ENCODE measurements at places on chromosomes 5 and 9.

GRCh38 chr5:7856855-7857254 lies 5.9 kb upstream of the CFAP90 start:
- DNase-seq: no peak

DNA sequence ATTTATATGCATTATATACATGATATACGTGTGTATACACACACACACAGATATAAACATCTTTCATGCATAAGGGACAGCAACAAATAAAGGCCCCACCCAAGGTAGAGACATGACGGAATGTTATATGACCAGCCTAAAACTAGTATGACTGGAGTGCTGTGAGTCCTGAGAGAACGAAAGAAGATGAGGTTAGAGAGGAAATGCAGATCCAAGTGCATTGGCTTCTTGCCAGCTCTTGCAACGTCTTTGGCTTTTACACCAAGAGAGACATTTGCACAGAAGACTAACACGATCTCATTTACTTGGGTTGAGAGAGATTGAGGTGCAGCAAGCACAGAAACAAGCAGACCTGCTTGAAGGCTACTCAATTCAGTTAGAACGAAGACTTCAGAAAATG lies 23.0 kb downstream of the CDH10 start:
- no peak for DNase-seq

- no peak for DNase-seq
These were observed 23.0 kb downstream of the FRRS1L start for GRCh38 chr9:109143881-109144562.

DNA sequence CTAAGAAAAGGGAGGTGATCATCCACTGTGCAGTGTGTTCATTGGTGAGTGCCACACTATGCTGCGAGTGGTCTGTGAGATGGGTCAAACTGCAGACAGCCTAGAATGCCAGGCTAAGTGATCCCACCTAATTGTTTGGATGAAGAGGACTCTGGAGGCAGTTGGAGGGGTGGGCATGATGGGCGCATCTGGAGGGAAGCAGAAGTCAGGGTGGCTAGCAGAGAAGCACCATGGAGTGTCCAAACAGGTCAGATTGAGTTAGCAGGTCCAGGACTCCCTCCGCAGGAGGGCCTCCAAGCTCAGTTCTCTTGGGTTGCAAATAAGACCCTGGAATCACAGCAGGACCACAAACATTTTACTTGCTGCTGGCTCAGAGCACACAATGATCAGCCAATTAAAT lies 19.9 kb upstream of the ANGPTL2 start:
- no peak for DNase-seq

DNA sequence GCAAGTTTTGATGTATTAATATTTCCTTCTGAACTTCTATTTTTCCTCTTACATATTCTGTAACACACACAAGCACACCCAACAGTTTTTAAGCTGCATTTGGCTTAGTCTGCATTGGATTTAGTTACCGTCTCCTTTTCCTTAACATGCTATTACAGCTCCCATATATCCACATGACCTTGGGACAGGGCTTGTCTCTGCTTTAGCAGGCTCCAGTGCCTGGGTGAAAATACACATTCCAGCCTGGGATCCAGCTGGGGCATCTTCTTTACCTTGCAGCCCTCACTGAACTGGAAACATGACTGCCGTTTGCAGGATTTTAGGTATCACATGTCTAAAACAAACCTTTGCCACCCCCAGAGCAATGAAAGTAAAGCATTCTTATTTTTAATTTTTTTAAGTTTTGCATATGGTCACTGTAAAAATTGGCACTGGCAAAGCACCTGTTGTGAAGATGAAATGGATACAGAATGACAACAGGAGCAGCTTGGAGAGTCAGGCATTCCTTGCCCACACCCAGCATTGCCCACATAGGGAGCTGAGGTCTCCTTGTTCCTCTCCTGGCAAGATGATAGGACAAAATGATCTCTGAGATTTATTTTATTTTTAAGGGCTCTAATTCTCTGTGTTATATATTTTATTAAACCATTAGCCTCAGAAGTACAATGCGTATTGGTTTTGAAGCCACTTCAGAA lies 4.0 kb downstream of the GADD45G start:
- DNase-seq: no peak

- no peak for DNase-seq
These were observed 370.0 kb downstream of the NDUFS4 start for GRCh38 chr5:53930457-53930856.

- DNase-seq: no peak
These were observed 425.9 kb downstream of the SPOCK1 start for GRCh38 chr5:137073189-137073588.

- DNase-seq: no peak
These were observed 79.4 kb upstream of the IZUMO3 start for GRCh38 chr9:24625097-24625496.

DNA sequence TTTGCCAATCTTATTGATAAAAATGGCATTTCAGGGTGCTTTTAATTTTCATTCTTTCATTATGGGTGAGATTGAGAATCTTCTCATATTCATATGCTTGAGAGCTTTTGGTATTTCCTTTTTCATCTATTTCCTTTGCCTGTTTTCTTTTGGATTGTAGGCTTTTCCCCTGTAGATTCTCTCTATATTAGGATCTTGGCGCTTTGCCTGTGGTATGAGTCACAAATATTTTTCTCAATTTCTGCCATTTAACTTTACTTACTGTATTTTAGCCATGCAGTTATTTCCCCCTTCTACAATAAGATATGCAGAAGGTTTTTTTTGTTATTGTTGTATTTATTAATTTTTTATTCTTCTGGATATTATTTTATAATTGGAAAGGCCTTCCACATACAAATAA lies 21.5 kb upstream of the KLF9 start:
- no peak for DNase-seq

- DNase-seq: no peak
These were observed 337.6 kb upstream of the SEMA6A start for GRCh38 chr5:116912221-116912620.

DNA sequence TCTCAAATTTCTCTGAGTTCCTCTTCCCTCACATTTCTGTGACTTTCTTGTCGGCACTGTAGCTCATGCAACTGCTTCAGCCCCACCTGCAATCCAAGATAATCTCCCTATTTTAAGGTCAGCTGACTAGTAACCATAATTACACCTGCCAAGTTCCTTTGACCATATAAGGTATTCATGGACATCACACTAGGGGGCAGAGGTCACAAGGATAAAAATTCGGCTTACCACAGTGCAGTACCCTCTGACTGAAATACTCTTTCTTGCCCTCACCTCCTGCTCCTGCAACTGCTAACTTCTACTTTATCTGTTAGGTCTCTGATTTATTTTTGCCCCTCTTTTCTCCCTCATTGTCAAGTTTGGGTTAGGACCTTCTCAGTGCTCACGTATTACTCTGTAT lies 144.2 kb downstream of the GDNF start:
- no peak for DNase-seq

GRCh38 chr5:150671509-150672236 lies 10.6 kb downstream of the MYOZ3 start:
- DNase-seq: peak; percentile 21

- no peak for DNase-seq
These were observed 25.1 kb downstream of the IL7R start for GRCh38 chr5:35881758-35882157.

DNA sequence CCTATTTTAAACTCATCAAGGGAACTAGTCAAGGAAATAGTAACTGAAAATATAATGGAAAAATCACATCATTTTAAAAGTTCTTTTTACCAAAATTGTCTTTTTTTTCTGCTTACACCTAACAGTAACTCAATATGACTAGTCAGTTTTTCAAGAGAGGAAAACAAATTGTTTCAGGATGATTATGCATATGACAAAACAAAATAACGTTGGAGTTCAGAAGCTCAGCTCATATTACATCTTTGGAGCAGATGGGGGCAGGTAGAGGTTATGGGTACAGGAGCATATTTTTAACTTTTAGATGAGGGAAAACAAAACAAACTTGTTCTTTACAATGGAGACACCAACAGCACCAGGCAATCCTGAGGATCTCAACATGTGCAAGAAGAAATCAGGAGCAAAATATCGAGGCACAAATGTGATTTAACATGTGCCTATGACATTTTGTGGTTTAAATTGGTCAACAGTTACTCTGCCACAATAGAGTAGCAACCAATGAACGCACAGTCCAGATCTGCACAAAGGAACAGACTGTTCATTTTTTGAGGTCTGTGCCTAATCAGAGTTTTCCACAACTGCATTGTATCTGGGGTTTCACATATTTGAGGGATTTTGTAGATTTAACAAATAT lies 659.0 kb downstream of the ANXA1 start:
- no peak for DNase-seq

DNA sequence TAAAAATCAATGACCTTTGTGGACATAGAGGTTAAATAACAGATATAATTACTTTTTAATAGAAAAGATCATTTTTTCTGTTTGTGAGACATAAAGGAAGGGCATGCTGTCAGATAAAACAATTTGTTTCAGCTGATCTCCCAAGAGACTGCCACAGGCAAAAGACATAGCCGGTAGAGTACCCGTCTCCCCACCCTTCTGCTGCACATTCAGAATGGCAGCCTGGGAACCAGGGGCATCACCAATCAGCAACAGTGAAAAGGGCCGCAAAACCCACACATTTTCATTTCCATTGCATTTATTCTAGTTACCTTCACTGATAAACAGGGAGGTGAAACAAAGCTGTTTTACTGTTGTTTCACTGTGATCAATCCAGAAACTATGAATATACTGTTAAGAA lies 357.7 kb downstream of the ARRDC3 start:
- DNase-seq: no peak

- no peak for DNase-seq
These were observed 81.6 kb upstream of the HAND1 start for GRCh38 chr5:154559398-154560276.

DNA sequence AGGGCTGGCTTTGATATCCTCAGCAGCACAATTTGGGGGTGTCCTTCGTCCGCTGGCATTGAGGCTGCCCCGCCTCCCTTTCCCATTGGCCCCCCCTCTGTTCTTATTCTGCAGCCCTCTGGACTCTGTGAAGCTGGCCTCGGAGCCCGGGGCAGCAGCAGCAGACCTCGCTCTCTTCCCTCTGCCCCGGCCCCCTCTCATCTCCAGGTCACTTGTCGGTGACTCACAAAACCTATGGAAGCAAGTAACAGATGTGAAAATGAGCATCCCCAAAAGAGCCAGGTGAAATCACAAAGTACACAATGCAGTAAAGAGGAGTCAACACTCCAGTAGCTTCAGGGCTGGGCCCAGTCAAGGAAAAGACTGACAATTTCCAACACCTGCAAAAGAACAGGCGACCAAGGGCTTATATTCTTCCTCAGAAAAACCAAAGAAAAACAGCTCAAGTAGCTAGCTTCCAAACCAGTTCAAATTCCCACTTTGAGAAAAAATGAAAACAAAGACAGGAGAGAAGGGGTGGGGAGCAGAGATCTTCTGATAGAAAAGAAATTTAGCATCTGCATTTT lies 97.5 kb downstream of the ZNF608 start:
- no peak for DNase-seq

DNA sequence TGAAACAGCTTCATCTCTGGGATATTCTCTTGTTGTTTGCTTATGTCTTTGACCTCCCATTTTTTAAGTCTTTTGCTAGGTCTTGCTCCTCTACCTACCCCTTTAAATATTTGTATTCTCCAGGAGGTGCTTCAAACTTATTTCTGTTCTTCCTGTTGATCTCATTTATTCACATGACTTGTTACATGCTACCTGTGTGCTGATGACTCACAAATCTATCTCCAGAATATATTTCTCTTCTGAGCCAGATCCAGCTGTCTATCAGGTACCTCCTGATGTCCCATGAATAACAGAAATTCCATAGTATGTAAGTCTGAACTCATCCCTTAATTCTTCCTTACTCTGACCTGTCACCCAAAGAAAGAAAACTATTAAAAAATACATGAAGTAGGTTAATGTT lies 11.0 kb downstream of the NIPBL start:
- no peak for DNase-seq

GRCh38 chr9:32968101-32969011 lies 33.1 kb downstream of the APTX start:
- DNase-seq: peak; percentile 60

DNA sequence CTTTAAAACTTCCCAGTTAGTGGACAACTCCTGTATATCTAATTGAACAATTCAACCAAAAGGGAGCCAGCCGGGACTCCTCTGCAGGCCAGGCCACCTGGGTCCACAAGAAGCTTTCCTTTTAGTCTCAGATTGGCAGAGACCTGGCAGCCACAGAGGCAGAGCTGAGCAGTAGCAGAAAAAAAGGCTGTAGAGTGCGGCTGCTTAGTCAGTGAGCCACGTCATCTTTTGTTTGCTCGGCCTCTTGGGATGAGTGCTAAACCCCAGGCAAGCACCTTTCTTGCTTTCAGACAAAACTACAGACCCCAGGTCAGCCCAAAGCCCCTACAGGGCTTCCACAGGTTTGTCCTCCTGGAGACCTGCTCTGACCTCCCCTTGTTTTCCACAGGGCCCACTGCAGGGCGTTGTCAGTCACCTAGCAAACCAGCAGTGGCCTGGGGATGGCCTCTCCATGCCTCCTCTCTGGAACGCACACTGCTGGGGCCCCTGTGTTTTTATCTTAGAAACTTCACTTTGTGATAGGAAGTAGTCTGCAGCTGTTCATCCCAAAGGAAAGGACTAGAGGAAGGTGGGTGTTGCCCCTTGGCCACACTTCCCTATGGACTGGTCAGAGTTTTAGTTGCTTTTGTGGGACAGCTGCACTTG lies 49.9 kb downstream of the SHB start:
- no peak for DNase-seq

- DNase-seq: no peak
These were observed 21.6 kb upstream of the GRPEL2 start for GRCh38 chr5:149323621-149324205.

DNA sequence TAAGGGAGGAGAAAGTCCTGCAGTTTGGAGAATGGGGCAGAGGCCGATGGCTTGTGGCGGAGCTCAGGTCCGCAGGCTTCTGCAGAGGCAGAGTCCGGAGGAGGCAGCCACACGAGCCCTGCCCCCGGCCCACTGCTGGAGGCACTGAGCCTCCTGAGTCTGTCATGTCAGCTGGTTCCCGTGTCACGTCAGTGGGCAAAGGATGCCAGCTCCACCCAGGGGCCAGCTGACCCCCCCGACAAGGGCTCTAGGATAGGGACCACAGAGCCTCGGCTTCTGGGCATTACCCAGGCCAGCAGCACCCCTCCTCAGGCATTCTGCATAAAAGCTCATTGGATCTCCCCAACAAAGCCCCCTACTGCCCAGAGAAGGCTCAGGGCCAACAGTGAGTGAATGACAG lies 8.5 kb downstream of the SH3PXD2B start:
- no peak for DNase-seq

GRCh38 chr5:65127161-65127901 lies 354.4 kb downstream of the ADAMTS6 start:
- DNase-seq: no peak

DNA sequence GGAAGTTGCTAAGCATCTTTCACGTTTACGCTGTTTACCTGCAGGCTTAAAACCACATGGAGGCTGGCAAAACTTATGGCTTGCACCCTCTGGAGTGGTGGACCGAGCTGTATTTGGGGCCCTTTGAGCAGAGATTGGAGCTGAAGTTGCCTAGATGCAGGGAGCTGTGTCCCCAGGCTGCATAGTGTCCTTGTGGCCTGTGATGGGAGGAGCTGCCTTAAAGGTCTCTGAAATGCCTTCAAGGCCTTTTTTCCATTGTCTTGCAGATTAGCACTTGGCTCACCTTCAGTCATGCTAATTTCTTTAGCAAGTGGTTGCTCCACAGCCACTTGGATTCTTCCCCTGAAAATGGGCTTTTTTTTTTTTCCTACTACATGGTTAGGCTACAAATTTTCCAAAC lies 81.5 kb upstream of the CHD1 start:
- DNase-seq: no peak

All from stimulated activated CD4-positive, alpha-beta T cell treated with anti-CD3 and anti-CD28 coated beads, Interleukin-4, amount 100 ng/mL, for 1 hour (primary cell).